Tibial artery (tissue), 4 donors: ENCODE measurements at places on chromosomes 2 and 18.

- no peaks in the 10 kb centered on the region for H3K36me3 ChIP-seq
- no peak overlapping the region for H3K4me3 ChIP-seq
- no peak for DNase-seq
- no peaks in the 10 kb centered on the region for H3K27me3 ChIP-seq
- H3K4me1 ChIP-seq: no peaks in the 10 kb centered on the region
Measured at GRCh38 chr2:24329700-24330099, 30.6 kb downstream of the ITSN2 start.

DNA sequence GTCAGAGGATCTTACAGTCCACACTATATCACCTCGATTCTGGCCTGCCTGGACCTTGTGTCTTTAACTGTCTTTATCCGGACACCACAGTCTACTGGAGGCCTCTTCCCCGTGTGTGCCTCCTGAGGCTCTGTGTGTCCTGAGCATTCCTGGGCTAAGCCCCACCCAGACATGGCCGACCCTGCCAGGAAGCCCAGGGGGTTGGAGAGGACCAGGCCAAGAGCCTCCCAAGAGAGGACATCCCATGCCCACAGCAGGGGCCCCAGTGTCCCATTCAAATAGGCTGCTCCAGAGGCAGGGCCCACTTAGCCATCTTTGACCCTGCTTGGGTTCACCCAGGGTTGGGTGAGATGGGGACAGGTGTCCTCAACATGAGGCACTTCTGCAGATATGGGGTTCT is 84.7 kb upstream of the OTOS start:
- no peak overlapping the region for H3K27ac ChIP-seq
- H3K4me1 ChIP-seq: no peaks in the 10 kb centered on the region
- peaks cover 28% of the 10 kb centered on the region for H3K27me3 ChIP-seq
- no peaks in the 10 kb centered on the region for H3K36me3 ChIP-seq
- no peak overlapping the region for H3K4me3 ChIP-seq

DNA sequence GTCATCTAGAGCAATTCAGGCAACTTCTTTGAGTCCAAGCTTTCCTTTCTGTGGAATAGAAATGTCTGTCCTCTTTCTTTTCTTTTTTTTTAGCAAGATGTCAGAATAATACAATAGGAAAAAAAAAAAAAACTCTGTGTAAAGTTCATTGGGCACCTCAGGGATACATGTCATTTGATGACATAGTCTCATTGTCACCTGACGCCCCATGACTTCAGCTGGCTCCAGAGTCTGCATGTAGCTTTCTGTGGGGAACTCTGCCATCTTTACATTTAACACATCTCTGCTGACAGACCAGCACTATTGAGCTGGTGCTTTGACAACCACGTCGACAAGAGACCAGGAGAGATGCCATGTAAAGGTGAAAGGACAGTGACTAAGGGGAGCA is 172.5 kb upstream of the KLF7 start:
- no peak for DNase-seq
- no peak overlapping the region for H3K27ac ChIP-seq
- H3K4me3 ChIP-seq: no peak overlapping the region
- no peaks in the 10 kb centered on the region for H3K36me3 ChIP-seq

DNA sequence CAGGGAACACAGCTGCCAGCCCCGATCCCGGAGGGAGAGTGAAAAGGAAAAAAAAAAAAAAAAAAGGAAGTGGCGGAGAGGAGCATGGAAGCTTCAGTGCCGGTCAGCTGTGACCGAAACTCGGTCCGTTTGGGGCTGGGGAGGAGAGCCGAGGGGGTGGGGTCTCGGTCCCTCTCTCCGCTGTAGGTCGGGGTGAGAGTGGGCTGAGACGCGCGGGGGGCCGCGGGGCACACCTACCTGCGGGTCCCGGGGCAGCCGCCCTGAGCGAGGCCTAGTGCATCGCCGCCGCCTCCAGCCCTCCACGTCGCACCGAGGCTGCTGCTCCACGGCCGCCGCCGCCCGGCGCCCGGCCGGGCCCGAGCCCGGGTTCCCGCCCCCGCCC is 536 bp downstream of the VPS54 start:
- no peaks in the 10 kb centered on the region for H3K27me3 ChIP-seq
- H3K4me3 ChIP-seq: peak overlapping the region; percentile 71
- H3K4me1 ChIP-seq: no peaks in the 10 kb centered on the region
- H3K36me3 ChIP-seq: no peaks in the 10 kb centered on the region
- H3K27ac ChIP-seq: peak overlapping the region; percentile 99
- peak; percentile 38 for DNase-seq

DNA sequence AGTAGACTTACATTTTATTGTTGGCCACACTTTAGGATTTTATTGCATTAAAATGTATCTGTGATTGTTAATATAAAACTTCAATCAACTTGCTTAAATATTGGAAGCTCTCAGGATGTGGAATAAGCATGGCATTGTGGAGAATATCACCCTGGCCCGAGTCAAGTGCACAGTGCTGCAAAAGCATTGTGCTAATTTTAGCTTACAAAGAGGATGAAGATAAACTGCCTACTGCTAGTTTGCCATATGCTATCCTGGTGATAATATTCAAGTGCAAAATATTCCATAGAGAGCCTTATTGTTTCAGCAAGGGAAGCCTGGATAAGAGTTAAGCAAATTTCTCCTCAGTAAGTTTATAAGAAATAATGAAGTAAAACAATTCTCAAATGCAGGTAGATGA is 54.5 kb downstream of the MEIS1 start:
- no peaks in the 10 kb centered on the region for H3K27me3 ChIP-seq
- no peaks in the 10 kb centered on the region for H3K36me3 ChIP-seq

DNA sequence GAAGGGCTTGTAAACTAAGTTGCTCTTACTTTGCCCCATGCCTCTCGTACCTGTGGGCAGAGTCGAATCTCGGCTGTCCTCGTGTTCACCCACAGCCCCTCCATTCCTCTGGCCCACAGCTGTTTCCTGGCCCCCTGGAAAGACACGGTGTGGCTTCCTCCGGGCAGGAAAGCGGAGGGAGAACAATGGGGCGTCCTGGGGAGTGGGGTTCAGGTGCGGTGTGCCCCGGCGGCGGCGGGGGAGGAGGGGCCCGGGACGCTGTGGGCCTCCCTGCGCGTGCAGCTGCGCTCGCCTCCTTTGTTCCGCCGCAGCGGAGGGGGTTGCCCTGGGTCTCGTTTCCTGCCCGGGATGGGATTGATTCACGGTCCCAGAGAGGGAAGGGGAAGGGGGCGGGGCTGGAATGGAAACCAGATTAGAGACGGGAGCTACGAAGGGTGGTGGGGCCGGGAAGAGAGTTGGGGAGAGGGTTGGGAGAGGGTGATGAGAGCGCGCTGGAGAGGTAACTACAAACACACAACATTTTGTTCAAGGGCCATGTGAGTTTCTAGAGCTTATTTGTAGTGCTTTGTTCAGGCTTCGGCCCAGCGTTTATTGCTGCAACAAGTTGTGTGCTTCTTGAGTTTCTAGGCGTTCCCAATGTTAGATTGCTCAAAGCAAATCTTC is 796 bp downstream of the MYO1B start:
- peaks cover 32% of the 10 kb centered on the region for H3K4me1 ChIP-seq
- peak; percentile 41 for DNase-seq
- no peaks in the 10 kb centered on the region for H3K27me3 ChIP-seq
- H3K36me3 ChIP-seq: no peaks in the 10 kb centered on the region

- H3K4me3 ChIP-seq: no peak overlapping the region
- H3K4me1 ChIP-seq: no peaks in the 10 kb centered on the region
- no peak overlapping the region for H3K27ac ChIP-seq
- H3K27me3 ChIP-seq: no peaks in the 10 kb centered on the region
- no peaks in the 10 kb centered on the region for H3K36me3 ChIP-seq
Measured at GRCh38 chr2:79530443-79530842, 17.6 kb downstream of the CTNNA2 start.

GRCh38 chr18:10872304-10872703 is 277.1 kb downstream of the PIEZO2 start:
- H3K27me3 ChIP-seq: no peaks in the 10 kb centered on the region
- no peaks in the 10 kb centered on the region for H3K36me3 ChIP-seq
- no peak overlapping the region for H3K27ac ChIP-seq
- no peak overlapping the region for H3K4me3 ChIP-seq
- no peak for DNase-seq
- H3K4me1 ChIP-seq: no peaks in the 10 kb centered on the region

DNA sequence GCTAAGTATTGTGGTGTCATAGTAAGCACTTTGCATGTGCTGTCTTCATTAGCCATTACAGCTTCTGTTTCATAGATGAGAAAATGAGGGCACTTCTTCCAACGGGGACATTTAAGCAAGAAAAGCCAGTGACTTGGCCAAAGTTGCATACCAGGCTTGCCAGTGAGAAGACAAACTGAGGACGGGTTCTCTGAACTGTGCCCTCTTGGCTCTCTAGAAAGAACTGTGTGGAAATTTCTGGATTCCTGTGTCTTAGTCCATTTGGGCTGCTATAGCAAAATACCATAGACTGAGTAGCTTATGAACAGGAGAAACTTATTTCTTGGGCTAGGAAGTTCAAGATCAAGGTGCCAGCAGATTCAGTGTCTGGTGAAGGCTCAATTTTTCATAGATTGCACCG is 13.3 kb downstream of the CTIF start:
- H3K4me1 ChIP-seq: peaks cover 25% of the 10 kb centered on the region
- H3K27ac ChIP-seq: peak overlapping the region; percentile 12
- peak; percentile 7 for DNase-seq
- H3K4me3 ChIP-seq: no peak overlapping the region
- peaks cover 10% of the 10 kb centered on the region for H3K36me3 ChIP-seq
- H3K27me3 ChIP-seq: no peaks in the 10 kb centered on the region

DNA sequence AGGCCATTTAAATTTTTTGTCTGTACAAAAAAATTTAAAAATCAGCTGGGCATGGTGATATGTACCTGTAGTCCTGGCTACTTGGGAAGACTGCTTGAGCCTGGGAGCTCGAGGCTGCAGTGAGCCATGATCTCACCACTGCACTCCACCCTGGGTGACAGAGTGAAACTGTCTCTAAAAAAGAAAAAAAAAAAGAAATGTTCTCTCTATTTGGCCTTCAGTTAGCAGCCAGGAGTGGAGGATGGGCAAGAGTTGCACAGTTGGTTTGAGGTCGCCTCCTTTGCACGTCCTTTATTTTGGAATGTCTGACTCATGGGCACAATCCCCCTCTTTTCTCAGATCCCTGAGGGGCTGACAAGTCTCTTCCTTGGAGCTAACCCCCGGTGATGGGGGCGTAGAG is 26.3 kb downstream of the ITM2C start:
- no peak overlapping the region for H3K4me3 ChIP-seq
- no peaks in the 10 kb centered on the region for H3K36me3 ChIP-seq
- H3K27me3 ChIP-seq: no peaks in the 10 kb centered on the region
- no peaks in the 10 kb centered on the region for H3K4me1 ChIP-seq
- no peak overlapping the region for H3K27ac ChIP-seq

GRCh38 chr18:78908462-78909260 is 71.0 kb upstream of the SALL3 start:
- H3K27me3 ChIP-seq: peaks cover 4% of the 10 kb centered on the region
- H3K36me3 ChIP-seq: no peaks in the 10 kb centered on the region
- H3K4me1 ChIP-seq: no peaks in the 10 kb centered on the region
- H3K27ac ChIP-seq: no peak overlapping the region

DNA sequence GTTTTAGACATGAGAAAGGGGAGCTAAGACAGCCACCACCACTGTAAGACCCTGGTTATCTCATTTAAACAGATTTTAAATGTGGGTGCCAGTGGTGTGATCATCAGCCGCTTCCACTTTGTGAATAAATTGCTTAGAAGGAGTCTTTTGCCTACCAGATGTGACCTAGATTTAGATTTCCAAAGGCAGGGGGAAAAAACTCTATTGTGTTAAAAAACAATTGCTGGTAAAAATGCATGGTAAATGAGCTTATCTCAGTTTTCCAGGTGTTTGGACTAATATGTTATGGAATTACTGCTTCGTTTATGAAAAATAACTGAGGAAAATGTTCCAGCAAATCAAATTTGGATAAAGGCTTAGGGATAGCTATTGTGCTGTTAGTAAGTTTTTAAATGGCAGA is 466.3 kb upstream of the RAB12 start:
- H3K4me3 ChIP-seq: no peak overlapping the region
- peaks cover 19% of the 10 kb centered on the region for H3K4me1 ChIP-seq
- H3K36me3 ChIP-seq: peaks cover 12% of the 10 kb centered on the region
- H3K27ac ChIP-seq: no peak overlapping the region
- DNase-seq: no peak
- no peaks in the 10 kb centered on the region for H3K27me3 ChIP-seq

- peaks cover under 1% of the 10 kb centered on the region for H3K4me1 ChIP-seq
- H3K4me3 ChIP-seq: no peak overlapping the region
- peaks cover 7% of the 10 kb centered on the region for H3K36me3 ChIP-seq
Measured at GRCh38 chr2:1693723-1694122, 50.6 kb downstream of the PXDN start.

- H3K4me1 ChIP-seq: no peaks in the 10 kb centered on the region
- H3K36me3 ChIP-seq: no peaks in the 10 kb centered on the region
- DNase-seq: no peak
- no peak overlapping the region for H3K27ac ChIP-seq
- H3K4me3 ChIP-seq: no peak overlapping the region
Measured at GRCh38 chr18:45684341-45685115, 39.5 kb upstream of the SLC14A1 start.

- H3K36me3 ChIP-seq: no peaks in the 10 kb centered on the region
- no peak for DNase-seq
- H3K27me3 ChIP-seq: no peaks in the 10 kb centered on the region
- H3K4me1 ChIP-seq: no peaks in the 10 kb centered on the region
- H3K27ac ChIP-seq: no peak overlapping the region
Measured at GRCh38 chr2:126496493-126496892, 159.5 kb upstream of the GYPC start.

DNA sequence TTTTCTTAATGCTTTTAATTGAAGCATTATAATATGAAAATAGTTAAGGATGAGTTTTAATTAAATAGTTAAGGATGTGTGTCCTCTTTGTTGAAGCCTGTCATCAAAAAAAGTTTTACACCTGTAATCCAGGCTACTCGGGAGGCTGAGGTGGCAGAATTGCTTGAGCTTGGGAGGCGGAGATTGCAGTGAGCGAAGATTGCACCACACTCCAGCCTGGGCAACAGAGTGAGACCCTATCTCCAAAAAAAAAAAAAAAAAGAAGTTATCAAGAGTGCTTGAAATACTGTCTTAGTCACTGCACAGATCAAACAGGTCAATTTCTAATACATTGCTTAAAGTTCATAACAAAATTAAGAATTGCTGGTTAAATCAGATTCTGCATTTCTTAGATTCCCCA is 193.6 kb downstream of the CD226 start:
- DNase-seq: no peak
- H3K36me3 ChIP-seq: no peaks in the 10 kb centered on the region
- no peaks in the 10 kb centered on the region for H3K4me1 ChIP-seq

- H3K27me3 ChIP-seq: no peaks in the 10 kb centered on the region
- H3K4me3 ChIP-seq: no peak overlapping the region
- no peak for DNase-seq
- H3K4me1 ChIP-seq: no peaks in the 10 kb centered on the region
- H3K36me3 ChIP-seq: no peaks in the 10 kb centered on the region
Measured at GRCh38 chr2:173407176-173407575, 52.5 kb downstream of the CDCA7 start.
